ENCODE measurements at places on chromosomes 11 and 22. TPM values are rescaled to one million over a fixed set of nuclear protein-coding genes. Genes with fewer than 3 reads are reported as not detected.

DUSP18 gene
- 4.9 TPM for total RNA-seq

VWA5A gene
- 7.4 TPM for total RNA-seq

TIMP3 gene
- 29.4 TPM for total RNA-seq

DNA sequence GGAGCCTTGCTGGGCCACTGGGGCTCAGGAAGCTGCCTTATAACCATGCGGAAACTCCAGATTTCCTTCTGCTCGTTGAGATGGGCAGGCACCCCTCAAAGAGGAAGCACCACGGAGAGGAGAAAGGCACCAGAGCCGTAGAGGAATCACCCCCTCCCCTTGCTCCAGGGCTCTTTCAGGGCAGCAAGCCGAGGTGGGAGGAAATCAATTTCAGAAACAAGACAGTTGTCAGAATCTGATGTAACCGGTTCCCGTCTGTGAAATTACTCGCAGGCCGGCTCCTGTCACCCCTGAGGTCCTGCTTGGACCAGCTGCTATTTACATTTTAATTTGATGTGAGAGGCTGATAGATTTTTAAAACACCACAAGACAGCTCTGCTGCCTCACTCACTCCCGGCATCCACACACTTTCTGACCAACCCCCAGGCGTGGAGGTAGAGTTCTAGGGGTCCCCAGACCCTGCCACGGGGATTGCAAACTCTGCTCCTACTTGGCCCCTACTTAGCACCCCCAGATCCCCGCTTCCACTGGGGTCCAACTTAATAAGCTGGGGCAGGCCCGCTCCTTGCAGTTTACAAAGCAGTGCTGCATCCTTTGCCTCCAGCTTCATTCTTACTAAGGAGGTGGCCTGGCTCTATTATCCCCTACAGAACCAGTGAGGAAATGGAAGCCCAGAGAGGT lies 162.5 kb downstream of the CEP164 start:
- ATAC-seq, result peak; percentile 90

DNA sequence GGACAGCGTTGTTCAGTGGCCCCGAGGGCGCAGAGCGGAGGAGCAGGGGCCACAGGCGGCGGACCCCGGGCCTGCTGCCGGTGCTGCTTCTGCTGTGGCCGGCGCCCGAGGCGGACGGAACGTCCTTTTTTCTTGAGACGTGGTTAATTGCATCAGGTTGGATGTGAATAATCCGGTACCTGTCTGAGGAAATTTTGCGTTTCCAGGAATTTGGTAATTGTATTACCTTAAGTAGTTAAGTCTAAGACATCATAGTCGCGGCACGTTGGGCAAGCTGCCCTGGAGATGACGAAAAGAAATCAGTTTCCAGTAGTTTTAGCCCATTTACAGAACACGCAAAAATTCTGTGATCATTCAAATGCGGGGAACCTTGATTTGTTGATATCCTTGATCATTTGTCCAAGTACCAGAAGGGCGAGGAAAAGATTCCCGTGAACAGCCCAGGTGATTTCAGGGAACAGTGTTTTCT lies 789 bp downstream of the SPECC1L start:
- ATAC-seq, result peak; percentile 40

DNA sequence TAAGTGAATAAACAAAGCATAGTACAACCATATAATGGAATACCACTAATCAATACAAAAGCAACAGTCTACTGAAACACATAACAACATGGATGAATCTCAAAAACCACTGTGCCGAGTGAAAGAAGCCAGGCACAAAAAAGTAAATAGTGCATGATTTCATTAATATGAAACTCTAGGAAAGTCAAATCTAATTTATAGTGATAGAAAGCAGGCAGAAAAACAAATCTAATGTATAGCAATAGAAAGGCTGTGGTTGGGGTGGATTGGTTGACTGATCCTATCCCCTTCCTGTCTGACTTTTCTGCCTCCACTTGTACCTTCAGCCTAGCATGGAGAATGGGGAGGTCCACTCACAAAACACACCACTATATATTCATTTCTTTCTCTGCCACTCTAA lies 115.4 kb downstream of the SERGEF start:
- no peak for ATAC-seq

DNA sequence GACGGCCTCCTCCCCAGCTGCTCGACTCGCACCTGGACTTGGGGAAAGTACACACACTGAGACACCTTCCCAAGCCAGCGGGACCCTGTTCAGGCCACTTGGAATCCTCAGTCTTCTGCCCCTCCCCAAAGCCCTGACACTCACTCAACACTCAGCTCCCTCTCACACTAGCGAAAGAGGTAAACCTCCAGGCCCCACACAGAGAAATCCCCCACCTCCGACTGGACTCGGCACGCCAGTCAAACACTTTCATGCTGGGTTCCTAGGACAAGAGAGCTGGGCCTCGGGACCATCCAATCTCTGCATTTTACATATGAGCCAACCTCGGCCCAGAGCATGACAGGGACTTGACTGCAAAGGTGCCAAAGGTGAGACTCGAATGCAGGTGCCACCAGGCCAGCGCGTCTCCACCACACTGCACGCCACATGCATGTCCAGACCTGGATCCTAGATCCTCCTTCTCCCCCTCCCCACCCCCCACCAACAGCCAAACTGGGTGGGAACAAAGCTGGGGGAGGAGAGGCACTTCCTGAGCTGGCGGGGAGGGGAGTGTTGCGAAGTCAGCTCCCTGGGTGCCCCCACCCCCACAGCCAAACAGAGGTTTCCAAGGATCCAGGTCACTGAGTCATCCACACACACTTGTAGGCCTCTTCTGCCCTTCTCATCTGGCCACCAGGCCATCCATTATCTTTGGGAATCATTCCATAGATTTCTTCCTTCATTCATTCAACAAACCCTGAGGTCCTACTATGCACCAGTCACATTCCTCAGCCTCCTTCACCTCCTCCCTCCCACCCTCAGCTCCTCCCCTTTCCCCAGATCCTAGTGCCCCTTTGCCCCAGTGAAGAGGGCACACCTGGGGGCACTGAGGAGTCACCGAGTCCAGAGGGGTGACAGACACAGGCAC lies 10.7 kb upstream of the CD5 start:
- peak; percentile 73 for ATAC-seq

- ATAC-seq, result no peak
Observed at GRCh38 chr22:29334696-29335344, 19.3 kb upstream of the RASL10A start.

DNA sequence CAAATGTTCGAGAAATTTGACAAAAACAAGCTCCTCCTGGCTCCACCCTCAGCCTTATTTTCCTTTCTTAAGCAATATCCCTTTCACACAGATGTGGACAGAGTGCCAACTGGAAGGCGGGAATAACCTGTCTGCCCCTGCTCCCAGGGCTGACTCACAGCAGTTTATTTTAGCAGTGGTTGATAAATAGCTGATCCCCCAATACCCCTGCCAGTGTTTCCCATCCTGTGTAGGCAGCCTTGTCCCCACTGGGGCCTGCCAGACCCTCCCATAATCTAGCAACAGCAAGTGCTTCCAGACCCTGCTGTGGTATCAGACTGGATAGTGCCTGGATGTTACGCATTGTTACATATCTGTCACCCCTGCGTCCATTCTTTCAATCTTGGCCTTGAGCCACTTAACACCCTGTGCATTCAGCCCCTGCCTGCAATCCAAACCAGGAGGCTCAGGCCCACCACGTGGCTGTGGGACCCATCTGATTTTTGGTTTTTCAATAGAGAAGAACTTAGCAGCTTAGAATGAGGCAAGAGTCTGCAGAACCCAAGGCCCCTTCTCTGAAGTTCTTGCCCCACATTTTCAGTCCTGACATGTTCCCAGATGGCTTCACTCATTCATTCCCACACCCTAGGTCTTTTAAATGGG lies 53.7 kb downstream of the PARVA start:
- peak; percentile 48 for ATAC-seq

DNA sequence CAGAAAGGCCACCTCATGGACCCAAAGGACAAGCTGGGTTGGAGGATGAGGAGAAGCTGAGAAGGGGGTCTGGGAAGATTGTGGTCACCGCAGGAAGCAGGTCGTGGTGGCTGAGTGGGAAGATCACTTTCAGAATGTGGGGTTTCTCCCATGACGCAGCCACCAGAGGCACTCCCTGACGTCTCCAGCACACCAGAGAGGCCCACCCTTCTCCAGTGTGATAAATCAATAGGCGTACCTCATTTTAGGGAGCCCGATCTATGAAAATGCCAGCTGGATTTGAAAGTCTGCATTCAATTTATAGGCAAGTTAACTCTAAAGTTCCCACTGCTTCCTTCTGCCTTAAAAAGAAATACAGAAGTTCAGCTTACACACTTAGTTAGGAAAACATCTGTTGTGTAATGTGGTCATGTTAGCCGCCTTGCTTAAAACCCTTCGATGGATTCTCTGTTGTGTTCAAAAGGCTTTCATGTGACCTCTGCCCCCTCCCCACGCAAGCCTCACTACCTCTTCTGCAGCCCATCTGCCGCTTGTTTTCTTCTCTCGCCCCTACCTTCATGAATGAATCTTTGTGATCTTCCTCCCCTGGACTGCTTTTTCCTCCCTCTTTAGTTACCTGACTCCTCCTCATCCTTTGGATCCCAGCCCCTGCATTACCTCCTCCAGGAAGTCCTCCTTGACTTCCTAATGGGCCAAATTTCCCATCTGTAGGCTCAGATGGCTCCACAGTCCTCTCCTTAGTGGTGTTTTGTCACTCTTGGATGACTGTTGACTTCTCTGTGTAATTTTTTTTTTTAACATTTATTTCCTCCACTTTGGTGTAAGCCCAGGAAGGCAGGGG lies 10.7 kb downstream of the TSPAN18 start:
- peak; percentile 57 for ATAC-seq

DNA sequence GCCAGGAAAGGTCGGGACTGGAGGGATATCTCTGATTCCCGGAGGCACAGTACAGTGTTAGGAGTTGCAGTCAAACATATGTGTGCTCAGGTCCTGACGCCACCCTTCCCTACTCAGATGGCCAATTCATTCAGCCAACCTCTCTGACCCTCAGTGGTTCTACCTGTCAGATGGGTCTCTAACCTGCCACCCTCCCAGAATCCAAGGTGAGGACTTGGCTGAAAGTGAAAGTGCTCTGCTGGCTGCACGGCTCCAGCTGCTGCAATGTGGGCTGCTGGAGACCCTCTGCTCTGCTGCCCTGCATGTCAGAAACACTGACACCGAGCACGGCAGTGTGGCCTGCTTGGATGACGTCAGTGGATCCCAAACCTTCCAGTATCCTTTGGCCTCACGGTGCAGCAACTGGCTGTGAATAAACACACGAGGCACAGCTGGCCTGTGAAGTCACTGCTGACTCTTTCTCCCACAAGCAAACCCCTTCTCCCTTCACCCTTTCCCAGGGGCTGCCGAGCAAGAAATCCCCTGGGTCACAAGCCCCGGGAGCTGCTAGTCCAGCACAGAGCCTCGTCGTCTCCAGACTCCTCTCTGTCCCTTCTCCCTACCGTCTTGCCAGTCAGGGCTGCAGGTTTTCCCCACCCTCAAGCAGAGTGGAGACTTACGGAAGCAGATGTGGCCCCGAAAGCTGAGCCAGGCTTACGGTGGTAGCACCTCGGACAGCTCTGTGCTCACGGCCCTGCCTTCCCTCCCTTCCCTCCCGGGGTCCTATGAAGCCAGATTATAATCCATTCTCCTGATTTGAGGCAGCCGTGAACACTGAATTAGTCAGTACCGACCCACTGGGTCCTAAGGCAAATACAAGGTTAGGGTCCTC lies 24.3 kb downstream of the KIAA0930 start:
- ATAC-seq, result no peak

- ATAC-seq, result no peak
Observed at GRCh38 chr22:40955571-40955970, 4.4 kb downstream of the RBX1 start.

- no peak for ATAC-seq
Observed at GRCh38 chr11:98829971-98830370, 190.8 kb upstream of the CNTN5 start.
